ENCODE measurements at places on chromosomes 16 and 17. TPM values are rescaled to one million over a fixed set of nuclear protein-coding genes. Genes with fewer than 3 reads are reported as not detected.

- no peak for DNase-seq
Observed at GRCh38 chr17:59465949-59466307, 99.5 kb upstream of the DHX40 start.

Gene ENKD1
- total RNA-seq: 19.4 TPM

DNA sequence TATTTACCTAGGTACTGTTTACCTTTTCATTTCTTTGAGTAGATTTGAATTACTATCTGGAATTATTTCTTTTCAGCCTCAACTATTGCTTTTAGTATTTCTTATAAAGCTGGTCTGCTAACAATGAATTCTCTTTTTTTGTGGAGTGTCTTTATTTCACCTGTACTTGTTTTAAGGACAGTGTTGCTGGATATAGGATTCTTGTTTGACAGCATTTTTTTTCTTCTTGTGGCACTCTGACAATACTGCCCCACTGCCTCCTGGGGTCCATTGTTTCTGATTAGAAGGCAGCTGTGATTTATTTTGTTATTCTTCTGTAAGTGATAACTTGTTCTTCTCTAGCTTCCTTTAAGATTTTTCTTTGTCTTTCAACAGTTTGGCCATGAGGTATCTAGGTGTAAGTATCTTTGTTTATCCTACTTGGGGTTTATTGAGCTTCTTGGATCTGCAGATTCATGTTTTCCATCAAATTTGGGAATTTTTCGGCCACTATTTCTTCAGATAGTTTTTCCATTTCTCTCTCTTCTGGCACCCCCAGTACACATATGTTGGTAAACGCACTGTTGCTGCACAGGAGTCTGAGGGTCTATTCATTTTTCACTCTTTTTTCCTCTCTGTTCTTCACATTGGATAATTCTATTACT is 130.4 kb downstream of the AATF start:
- no peak for DNase-seq

DNA sequence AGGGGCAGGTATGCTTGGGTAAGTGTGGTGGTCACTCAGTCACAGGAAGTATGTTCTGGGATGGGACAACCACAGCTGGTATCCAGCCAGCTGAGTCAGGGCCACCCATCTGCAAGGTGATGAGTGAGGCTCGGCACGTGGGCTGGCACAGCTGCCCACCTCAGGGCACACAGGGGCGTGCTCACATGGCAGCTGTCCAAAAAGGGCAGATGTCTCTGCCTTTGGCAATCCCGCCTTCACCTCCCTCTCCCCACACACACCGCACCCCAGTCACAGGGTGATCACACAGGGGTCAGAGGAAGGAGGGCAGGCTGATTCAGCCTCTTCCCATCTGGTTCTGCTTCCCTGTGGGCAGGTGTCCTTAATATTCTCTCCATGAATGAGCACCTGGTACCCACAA is 85.9 kb upstream of the TOB1 start:
- DNase-seq: peak; percentile 94

GRCh38 chr17:896953-897661 is 82.5 kb downstream of the NXN start:
- no peak for DNase-seq

Gene FA2H
- total RNA-seq: 6.2 TPM

DNA sequence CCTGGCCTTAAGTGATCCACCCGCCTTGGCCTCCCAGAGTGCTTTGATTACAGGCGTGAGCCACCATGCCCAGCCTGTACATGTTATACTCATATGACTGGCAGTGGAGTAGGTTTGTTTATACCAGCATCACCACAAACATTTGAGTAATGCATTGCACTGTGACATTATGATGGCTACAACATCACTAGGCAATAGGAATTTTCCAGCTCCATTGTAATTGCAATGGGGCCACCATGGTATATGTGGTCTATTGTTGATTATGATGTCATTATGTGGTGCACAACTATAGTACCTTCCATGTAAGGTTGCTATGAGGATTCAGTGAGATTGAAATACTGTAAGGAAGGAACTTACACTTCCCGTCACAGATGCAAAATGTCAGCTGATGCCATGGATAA is 168.9 kb downstream of the COPRS start:
- DNase-seq: no peak

- no peak for DNase-seq
Observed at GRCh38 chr16:17768257-17768656, 297.5 kb upstream of the XYLT1 start.

Gene FOXJ1
- total RNA-seq: 0.26 TPM

DNA sequence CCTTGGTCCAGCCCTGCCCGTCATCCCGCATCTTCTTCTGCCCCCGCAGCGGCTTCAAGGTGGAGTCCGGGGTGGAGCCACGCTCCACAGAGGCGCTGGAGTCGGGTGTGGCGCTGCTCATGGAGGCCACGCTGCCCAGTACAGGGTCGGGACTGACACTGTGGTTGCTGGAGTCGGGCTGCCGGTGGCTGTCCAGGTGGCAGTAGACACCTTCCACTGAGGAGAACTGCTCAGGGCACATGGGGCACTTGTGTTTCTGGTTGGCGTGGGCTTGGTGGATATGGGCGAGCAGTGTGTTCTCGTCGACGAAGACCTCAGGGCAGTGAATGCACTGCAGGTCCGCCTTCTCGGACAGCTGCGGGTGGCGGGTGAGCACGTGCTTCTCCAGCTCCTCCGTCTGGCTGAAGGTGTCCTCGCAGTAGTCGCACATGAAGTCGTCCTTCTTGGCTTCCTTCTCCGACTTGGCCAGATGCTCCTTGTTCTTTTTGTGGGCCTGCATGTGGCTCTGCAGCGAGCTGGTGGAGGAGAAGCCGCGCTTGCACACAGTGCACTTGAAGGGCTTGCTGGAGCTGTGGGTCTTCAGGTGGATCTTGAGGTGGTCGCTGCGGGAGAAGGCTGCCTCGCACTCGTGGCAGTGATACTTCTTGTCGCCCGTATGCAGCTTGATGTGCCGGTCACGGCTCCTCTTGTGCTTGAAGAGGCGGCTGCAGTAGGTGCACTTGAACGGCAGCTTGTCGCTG is 217.8 kb downstream of the ZNF423 start:
- no peak for DNase-seq

DNA sequence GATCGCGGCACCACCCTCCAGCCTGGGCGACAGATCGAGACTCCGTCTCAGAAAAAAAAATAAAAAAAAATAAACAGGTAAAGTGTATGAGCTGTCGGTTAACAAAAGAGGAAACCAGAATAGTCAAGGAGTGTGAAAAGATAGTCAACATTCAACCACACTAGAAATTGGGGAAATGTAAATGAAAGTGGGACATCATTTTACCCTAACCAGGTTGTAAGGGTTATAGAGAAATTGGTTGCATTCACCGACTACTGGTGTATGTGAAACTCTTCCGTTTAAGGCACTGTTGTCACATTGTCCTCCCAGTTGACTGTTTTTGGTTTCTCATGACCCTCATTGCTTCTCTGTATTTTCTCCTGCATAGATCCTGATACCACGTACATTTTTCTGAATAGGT is 62.8 kb downstream of the RABEP1 start:
- DNase-seq: no peak

Gene ANKRD40CL
- not detected for total RNA-seq

Gene SP6
- total RNA-seq: 3.1 TPM

GRCh38 chr17:39205112-39205526 is 5.0 kb downstream of the RPL19 start:
- DNase-seq: no peak

DNA sequence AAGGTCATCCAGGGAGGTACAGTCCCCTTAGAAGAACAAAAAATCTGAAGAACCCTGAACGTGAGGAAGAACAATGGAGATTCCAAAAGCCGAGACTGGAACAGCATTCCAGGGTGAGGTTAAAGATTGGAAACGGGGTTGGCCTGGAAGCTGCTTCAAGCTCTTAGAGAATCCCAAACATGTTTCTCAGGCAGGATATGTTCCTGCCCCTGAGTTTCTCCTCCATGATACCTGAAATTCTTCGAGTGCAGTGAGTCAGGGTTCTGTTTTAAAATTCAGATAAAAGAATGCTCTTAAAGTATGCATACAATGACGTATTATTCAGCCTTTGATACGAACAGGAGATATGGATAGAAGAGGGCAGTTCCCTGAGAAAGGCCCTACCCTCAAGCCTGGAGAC is 293.1 kb downstream of the HS3ST3B1 start:
- DNase-seq: no peak

Gene DPEP3
- not detected for total RNA-seq

DNA sequence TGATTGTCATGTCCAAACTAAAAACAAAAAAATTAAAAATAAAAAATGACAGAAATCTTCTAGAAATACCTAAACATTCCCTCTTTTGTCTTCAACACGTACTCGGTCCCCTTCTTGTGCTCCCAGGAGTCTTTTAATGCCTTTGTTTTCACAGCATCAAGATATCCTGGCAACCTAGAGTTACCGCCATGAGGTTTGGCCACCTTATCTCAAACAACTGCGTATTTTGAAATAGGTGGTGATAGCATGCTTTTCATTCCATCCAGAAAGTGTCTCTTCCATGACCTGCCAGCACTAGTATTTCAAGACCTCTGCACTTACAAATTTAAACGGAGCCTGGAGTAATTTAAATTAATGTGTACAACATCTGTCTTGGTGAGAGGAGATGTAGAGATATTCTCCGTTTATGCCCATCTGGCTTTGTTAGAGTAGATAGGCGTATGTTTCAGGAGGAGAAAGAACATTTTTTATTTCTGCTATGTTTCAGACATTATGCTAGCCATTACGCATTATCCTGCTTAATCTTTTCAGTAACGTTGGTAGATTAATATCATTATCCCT is 42.0 kb downstream of the RBFOX1 start:
- no peak for DNase-seq

GRCh38 chr16:50444526-50444925 is 75.7 kb upstream of the BRD7 start:
- DNase-seq: no peak

Gene PPM1E
- total RNA-seq: not detected

DNA sequence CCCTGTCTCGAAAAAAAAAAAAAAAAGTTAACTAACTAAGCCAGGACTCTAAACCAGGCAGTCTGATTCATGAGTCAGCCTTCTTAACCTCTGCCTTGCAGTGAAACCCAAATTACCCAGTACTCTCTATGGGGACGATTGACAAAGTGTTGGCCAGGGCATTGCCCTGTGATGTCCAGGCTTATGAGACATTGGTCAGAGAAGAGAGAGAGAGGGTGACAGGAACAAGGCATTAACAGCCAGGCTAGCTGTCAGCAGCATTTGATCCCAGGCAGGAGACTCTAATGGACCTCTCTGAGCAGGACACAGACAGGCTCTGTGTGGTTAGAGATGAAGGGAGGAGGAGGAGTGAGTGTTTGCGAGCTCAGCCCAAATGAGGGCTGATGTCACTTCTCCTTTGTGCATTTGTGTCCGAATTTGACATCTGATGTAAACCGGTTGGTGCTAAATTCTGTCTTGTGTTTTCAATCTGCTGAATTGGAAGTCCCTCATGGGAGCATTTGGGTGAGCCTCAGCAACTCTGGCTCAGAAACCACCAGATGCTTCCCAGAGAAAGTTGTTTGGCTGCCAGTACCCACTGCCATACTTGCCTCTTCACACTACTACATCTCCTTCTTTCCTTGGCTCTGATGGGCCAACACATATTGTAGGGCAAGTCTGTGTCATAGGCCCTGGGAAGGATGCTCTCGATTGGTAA is 4.3 kb upstream of the MYL4 start:
- peak; percentile 26 for DNase-seq

DNA sequence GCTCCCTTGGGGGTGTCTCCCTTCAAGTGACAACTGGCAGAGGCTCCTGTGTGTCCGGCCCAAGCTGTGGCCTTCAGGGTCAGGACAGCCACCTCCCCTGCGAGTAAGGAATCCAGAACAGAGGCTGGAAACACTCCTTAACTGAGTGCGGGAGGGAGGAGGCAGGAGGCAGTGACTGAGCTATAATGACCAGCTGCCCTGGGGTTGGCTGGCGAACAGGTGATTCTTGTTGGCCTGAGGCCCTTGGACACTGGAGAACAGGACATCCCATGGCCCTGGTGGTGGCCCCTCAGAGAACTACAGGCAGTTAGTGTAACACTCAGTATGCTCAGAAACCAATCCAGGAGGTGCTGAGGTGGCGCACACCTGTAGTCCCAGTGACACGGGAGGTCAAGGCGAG is 9.4 kb upstream of the SNAI3 start:
- DNase-seq: no peak

Gene SOX8
- total RNA-seq: 0.47 TPM

Gene KRT15
- 144 TPM for total RNA-seq

DNA sequence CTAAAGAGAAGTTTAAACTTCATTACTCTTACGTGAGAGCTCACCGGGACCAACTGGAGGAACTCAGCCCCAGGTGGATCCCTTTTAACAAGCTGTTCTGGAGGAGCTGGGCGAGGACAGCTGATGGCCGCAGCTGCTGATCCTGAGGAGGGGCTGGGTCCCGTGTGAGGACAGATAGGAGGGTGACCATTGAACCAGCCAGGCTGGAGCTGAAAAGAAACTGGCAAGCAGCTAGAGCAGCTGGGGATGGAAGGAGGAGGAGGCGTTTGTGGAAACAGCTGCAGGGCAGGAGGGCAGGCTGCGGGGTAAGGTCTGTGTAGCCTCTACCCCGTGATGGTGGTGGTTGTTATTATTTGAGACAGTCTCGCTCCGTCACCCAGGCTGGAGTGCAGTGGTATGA is 119.5 kb downstream of the AATF start:
- DNase-seq: no peak
